ENCODE measurements at places on chromosomes 16 and 17.

GRCh38 chr17:79938336-79939093 lies 97.2 kb downstream of the TBC1D16 start:
- no peak for DNase-seq

DNA sequence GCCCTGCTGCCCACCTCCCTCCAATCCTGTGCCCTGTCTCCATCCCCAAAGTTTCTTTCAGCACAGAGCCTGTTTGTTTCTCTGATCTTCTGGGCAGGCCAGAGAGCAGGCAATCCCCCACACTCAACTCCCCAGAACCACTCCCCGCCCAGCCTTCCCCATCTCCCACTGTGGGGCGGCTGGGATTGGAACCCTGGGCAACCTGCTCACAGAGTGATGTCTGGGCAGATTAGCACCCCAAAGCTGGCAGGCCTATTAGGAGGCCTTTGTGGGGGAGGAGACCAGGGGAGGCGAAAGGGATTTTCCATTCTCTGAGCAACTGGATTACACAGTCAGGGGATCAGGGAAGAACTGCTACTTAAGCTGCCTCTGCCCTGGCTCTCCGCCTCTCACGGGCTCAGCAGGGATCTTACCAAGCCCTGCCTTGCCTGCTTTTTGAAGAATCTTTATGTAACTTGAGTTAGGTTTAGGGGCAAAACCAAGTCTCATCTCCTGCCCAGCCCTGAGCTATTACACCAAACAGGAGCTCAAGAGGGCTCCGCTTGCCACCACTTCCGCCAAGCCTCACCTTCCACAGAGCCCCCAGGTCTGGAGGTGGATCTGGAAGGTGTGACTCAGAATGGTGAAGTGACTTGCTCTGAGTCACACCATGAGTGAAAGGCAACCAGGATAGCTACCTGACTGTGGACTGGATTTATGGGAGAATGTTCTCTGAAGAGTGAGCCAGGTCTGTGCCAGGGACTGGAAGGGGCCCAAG lies 16.0 kb upstream of the LHX1 start:
- no peak for DNase-seq

GRCh38 chr17:47967607-47968252 lies 3.2 kb upstream of the CDK5RAP3 start:
- no peak for DNase-seq

DNA sequence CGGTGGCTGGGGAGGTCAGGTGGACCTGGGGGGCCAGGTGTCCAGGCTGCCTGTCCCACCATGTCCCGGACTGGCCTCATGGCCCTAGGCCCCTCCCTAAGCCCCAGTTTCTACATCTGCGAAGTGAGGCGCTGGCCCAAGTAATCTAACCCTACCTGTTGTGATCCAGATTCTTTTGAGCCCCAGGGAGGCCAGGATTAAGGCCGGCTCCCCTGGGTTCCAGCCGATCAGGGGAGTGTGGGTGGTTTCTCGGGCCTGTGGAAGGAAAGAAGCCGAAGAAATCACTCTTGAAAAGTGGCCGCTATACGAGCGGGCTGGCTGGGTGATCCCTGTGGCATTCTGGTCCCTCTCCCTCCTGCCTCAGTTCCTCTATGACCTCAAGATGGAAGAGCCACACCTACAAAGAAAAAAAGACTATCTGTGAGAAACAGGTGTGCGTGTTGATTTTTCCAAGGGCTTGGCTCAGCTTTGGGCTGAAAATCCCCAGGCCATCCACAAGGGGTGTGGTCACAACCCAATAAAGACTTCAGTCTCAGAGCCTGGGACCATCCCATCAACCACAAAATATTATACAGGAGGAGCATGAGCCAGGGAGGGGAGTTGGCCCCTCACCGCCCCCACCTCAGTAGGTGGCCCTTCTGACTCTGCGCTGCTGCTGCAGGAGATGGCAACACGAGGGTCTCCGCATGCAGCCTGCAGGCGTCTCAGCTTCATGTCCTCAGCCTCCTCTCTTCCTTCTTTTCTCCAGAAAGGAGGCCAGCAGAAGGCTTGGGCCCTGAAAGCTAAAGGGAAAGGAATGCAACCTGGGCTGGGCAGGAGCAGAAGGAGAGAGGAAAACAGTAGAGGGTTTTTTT lies 20.3 kb downstream of the GPR142 start:
- no peak for DNase-seq

- DNase-seq = no peak
These were observed 254.5 kb upstream of the CACNG5 start for GRCh38 chr17:66580184-66580955.

GRCh38 chr16:50286681-50287080 lies 20.3 kb downstream of the ADCY7 start:
- no peak for DNase-seq

DNA sequence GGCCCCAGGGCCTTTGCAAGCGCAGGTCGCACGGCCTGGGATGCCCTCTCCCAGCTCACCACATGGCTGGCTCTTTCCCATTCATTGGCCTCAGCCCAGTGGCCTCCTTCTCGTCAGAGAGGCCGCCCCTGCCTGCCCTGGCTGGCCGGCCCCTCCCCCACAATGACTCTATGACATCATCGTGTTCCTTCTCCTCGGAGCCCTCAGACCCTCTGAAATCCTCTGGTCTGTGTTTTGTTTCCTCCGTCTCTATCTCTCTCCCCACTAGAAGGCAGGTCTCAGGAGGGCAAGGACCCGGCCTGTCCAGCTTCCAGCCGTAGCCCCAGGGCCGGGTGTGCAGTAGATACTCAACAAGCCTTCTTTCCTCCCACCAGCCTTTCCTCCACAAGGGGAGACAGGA lies 164.8 kb upstream of the FOXF1 start:
- DNase-seq = no peak

DNA sequence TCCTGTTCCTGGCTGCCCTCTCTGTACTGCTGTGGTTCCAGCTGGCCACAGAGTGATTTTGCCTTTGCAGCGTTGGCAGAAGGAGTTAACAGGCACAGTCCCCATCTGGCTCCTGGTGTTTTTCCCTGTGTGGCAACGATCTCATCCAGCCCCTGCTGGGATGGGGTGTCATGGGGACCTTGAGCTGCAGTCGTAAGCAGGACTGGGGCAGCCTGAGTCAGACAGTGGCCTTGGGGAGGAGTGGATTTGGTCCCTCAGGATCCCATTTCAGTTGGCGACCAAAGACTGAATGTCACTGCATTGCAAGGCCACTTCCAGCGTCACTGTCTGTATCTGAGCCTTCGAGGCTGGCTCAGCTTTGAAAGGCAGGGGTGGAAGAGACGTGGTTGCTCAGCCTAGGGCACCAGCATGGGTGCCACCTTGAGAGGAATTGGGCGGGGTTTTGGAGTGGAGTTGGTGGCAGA lies 11.9 kb downstream of the TMEM94 start:
- no peak for DNase-seq

DNA sequence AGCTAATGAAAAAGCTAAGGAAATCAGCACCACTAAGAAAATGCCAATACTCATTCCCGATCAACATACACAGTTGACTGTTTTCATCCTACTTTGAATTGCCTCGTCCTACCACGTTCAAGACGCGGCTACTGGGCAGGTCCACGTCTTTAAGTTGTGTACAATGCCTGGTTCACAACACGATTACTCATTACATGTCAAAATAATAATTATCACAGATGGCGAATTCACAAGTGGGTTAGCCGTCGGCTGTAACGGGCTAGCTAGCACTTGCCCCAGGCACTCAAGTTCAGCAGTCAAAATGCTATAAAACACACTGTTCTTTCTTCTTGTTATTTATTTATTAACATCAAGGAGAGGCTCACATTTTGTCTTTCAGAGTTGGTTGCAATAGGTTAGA lies 124.2 kb downstream of the ZFHX3 start:
- DNase-seq = no peak

DNA sequence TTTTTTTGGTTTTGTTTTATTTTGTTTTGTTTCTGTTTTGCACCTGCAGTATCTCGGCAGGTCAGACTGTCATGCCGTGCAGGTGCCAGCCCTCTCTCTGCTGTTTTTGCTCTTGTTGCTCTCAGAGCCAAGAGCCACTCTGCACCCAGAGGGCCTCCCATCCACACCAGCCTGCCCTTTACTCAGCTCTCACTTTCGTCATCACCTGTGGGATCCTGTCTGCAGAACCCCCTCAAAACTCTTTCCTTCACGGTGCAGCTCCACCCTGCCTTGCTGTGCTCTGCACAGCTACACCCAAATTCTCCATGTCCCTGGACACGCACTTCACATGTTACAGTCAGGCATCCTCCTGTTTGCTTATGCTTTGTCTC lies 2.6 kb downstream of the AOC3 start:
- no peak for DNase-seq

Measured in activated naive CD4-positive, alpha-beta T cell (primary cell).